HS-27A (cell line): ENCODE measurements at places on chromosomes 7 and 10.

GRCh38 chr7:148180075-148180474 is 410.5 kb upstream of the C7orf33 start:
- DNase-seq, result no peak

DNA sequence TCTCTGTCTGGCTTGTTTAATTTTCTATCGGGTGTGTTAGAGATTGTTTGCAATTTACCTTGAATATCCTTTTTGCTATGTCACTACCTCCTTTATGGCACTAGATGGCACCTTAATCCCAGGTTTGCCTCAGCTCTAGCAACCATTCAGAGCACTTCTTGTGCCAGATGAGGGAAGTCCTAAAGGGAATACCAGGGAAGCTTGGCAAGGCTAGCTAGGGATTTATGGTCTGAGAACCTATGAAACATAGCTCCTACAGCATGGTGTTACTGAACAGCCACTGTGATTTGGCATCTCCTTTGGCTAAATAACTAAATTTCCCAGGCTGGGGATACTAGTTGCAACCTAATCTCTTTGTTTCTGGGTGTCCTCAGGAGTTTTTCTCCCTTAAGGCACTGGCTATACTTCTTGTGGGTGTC is 69.0 kb upstream of the VOPP1 start:
- DNase-seq, result peak; percentile 23

GRCh38 chr10:113228530-113228929 is 278.5 kb downstream of the TCF7L2 start:
- peak; percentile 3 for DNase-seq

DNA sequence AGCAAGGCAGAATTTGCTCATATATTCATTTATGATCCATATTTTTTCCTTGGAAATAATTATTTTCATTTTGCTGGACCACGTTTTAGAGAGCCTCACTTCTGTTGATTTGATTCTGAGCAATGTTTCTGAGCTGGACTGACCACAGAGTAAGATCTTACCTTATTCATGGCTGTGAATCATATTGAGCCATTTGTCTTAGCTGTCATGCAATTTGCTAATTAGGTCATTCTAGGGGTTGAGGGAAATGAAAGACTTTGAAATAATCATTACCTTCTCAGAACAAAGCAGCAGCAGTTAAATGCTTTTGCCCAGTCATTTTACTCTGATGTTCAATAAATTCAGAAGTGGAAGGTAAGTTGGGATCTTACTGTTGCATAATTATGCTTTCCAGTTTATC is 251.4 kb downstream of the SDK1 start:
- no peak for DNase-seq

DNA sequence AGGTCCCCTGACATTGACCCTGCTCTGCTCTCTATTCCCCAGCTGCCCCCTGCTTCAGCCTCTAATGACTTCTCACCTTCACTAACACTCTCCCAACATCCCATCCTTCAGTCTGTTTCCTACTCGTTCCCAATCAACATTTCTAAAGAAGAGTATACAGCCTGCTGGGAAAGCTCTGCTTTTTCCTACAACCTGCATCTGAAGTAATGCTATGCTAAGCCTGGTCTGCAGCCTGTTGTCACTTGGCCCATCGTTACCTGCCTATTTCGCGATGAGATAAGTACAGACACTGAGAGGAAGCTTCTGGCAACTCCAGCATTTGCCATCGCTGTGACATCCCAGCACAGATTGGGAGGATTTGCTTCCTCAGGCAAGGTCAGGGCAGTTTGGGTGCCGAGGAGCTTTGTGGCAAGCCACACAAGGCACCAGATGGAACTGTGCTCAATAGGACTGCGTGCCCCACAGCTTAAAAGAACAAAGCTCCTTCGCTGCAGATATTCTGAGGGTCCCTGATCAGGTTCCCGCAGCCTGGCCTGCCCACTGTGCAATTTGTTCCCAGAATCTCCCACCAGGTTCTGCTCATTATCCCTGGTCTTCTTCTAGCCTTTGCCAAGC is 51.4 kb downstream of the PKD1L1 start:
- no peak for DNase-seq

- DNase-seq, result no peak
Measured at GRCh38 chr10:29828440-29828894, 193.7 kb upstream of the SVIL start.

- no peak for DNase-seq
Measured at GRCh38 chr10:112221545-112221944, 38.0 kb upstream of the GPAM start.

DNA sequence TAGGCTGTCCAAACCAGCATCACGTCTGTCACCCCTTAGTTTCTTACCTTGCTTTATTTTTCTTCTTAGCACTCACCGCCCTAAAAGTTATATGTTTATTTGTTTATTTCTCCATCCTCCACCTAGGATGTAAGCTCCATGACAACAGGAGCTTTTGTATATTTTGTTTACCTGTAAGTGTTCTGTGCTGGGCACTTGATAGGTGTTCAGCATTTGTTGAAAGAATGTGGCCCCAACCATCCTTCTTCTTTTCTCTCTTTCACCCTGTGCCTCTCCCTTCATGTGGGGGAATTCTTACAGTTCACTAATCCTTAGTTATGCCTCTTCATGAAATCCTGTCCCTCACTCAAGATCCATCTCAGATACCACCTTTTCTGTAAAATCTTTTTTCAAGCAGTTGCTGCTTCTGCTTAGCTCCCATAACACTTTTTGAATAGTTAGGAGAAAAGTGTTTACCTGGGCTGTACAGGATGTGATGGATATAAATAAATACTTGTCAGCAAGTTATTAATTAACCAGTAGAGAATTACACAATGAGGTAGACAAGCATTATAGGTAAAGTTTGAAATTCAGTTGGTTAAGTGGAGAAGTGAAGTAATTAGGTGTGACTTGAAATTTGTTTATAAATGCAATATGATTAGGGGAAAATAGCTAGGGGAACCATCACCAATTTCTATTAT is 9.7 kb downstream of the AHR start:
- no peak for DNase-seq

GRCh38 chr7:146096994-146097393 is 19.6 kb upstream of the CNTNAP2 start:
- DNase-seq, result no peak

- DNase-seq, result no peak
Measured at GRCh38 chr7:139446051-139446890, 37.2 kb downstream of the KLRG2 start.

GRCh38 chr7:43164757-43165156 is 52.3 kb downstream of the HECW1 start:
- DNase-seq, result peak; percentile 30

- no peak for DNase-seq
Measured at GRCh38 chr7:55420530-55420929, 55.4 kb downstream of the LANCL2 start.

- no peak for DNase-seq
Measured at GRCh38 chr7:18702071-18702829, 206.7 kb downstream of the HDAC9 start.

- peak; percentile 26 for DNase-seq
Measured at GRCh38 chr7:5595545-5596045, 172.0 kb upstream of the TNRC18 start.

GRCh38 chr10:87761892-87762291 is 56.1 kb downstream of the ATAD1 start:
- no peak for DNase-seq

GRCh38 chr7:28643584-28644340 is 231.4 kb downstream of the CREB5 start:
- no peak for DNase-seq

DNA sequence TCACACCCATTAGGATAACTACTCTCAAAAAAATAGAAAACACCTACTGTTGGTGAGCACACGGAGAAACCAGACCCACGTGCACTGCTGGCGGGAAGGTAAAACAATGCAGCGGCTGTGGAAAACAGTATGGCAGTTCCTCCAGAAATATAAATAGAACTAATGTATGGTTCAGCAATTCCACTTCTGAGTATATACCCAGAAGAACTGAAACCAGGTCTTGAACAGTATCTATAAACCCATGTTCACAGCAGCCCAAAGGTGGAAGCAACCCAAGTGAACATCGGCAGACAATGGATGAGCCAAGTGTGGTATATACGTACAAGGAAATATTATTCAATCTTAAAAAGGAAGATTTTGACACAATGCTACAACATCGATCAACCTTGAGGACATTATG is 164.7 kb downstream of the ZMYND11 start:
- DNase-seq, result no peak

DNA sequence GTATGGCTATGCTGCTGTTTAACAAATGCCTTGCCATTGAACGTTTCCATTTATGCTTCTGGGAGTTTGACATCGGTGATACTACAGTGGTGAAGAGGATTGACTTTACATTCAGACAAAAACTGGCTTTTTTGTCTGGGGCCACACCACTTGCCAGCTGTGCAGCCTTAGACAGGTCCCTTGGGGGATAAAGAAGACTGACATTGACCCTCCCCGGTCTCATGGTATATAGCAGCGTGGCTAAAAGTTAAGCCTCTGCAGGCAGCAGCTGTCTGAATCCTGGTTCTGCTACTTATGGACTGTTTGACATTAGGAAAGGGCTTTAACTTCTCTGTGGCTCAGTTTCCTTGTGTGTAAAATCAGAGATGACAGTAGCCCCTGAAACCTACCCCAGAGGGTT is 42.0 kb upstream of the PTF1A start:
- DNase-seq, result no peak

DNA sequence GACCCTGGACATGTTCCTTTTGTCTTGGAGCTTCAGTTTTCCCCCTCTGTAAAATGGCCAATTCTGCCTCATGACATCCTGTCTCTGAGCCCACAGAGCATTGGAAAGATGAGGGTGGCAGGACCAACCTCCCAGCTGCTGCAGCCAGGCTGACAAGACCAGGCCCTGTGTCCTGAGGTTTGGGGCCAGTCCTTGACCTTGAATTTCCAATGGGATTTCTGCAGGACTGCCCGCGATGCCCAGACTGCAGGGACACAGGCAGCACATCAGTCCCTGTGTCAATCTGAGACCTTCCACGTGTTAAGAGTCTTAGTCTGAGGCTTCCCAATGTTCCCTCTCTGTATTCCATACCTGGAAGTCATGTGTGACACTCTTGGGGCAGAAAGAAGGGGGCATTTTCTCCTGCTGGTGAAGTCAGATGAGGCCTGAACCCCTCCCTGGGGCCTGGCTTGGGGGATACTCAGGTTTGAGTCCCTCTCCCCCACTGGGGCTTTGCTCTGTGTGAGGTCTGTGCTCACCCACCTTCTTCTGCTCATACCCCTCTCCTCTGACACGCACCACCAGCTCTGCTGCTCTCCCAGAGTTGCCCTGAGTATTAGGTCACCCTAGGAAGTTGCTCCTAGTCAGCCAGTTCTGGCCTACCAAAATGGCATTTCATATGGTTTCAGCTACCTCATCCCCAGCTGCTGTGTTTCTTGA is 79.2 kb downstream of the ADCY1 start:
- DNase-seq, result no peak
